ENCODE measurements at places on chromosomes 1 and 21.
A peak's percentile ranks its signal among the peaks of the same experiment; 100 is the strongest.

DNA sequence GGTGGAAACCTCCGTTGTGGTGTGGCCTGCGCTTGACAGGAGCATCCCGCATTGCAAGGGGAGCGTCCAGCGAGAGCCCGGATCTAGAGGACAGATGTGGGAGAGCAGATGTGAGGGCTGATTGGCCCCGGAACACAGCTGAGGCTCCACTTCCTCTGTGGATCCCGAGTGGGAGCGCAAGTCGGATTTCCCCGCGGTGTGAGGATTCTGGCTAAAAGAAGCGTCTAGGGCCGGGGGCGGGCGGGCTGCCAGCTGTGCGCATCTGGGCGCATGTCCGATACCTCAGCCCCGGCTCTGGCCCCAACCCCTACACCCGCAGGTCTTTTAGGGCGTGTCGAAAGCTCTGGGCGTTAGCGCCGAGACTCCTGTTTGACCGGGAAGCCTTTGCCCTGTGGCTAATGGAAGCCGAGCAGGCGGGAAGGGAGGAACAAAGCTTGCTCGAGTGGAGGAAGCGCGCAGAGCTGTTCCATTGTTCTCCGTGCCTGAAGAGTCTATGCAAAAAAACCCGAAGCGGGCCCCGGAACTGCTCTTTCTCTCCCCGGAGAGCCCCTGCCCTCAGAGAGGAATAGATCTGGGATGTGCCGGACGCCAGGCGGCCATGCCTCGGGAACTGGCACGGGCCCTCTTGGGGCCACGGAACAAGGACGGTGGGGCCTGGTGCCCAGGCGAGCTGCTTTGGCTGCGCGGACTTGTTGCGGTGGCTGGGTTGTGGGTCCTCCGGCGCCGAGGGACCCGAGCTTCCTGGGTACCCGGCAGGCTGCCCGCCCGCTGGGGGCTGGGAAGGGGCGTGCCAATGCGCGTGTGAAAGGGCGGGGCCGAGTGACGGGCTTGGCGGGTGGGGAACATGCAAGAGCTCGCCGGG is 111.1 kb downstream of the NAV1 start:
- DNase-seq, result peak; percentile 88
- peaks cover 3% of the 10 kb centered on the region for H3K36me3 ChIP-seq
- no peak overlapping the region for H3K27ac ChIP-seq
- peaks cover 5% of the 10 kb centered on the region for H3K27me3 ChIP-seq
- peaks cover 6% of the 10 kb centered on the region for H3K4me1 ChIP-seq
- H3K4me3 ChIP-seq, result peak overlapping the region; percentile 78

GRCh38 chr1:93993731-93994130 is 84.5 kb upstream of the GCLM start:
- no peaks in the 10 kb centered on the region for H3K27me3 ChIP-seq
- no peak overlapping the region for H3K4me3 ChIP-seq
- H3K27ac ChIP-seq, result no peak overlapping the region
- H3K4me1 ChIP-seq, result no peaks in the 10 kb centered on the region
- no peak for DNase-seq

DNA sequence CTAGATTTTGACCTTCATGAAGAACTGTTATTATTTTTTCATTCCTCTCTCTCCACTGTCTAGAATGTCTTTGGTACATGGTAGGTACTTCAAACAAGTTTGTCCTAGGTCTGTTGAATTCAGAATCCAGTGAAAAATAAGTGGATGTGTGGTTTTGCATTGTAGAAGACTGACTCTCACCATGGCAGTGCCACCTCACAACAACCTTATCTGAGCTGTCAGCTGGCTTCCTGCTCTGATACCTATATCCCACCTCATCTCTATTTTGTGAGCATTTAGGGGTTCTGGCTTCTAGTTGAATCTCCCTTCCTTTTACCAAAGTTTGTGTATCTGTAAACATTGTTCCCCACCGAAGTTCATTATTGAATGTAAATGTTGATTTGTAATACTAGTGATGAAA is 9.1 kb downstream of the SWT1 start:
- H3K4me3 ChIP-seq, result no peak overlapping the region
- no peaks in the 10 kb centered on the region for H3K4me1 ChIP-seq
- H3K27me3 ChIP-seq, result no peaks in the 10 kb centered on the region
- DNase-seq, result no peak
- no peaks in the 10 kb centered on the region for H3K36me3 ChIP-seq
- H3K27ac ChIP-seq, result no peak overlapping the region

DNA sequence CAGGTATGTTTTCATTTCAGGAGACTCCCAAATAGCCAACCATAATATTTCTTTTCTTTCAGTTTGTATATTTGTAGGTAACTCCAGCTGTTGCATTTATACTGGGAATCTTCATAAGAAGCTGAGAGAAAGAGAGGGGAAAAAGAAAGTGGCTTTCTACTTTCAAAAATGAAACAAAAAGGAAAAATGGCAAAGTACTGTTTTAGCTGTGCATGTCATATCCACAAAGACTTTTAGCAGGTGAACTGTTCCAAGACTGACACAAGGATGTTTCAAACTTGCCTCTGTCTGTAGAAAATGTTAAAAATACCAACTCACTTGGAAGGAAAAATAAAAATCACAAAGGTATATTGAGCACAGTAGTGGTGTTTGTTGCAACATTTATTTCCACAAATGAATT is 41.9 kb upstream of the CACYBP start:
- H3K27ac ChIP-seq, result no peak overlapping the region
- no peak overlapping the region for H3K4me3 ChIP-seq
- DNase-seq, result no peak
- no peaks in the 10 kb centered on the region for H3K27me3 ChIP-seq

DNA sequence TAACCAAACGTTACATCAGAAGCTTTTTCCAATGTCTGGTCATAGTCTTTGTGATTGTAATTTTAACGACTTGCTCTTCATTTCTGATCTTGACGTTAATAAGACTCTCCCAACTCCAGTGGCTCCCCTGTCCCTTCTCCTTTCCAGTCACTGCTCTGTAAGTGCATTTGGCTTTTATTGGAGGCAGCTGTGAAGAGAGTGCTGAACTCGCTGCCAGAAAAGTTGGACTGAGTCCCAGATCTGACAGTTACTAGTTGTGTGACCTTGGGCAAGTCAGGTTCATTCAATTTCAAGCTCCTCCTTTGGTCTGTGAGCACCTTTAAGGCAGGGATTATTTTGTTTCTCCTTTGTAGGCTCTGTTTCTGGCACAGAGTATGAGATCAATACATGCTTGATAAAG is 109.6 kb upstream of the TSPAN2 start:
- no peaks in the 10 kb centered on the region for H3K27me3 ChIP-seq
- DNase-seq, result no peak
- no peak overlapping the region for H3K4me3 ChIP-seq

- H3K27ac ChIP-seq, result no peak overlapping the region
- DNase-seq, result no peak
- no peaks in the 10 kb centered on the region for H3K27me3 ChIP-seq
- no peaks in the 10 kb centered on the region for H3K4me1 ChIP-seq
- H3K36me3 ChIP-seq, result no peaks in the 10 kb centered on the region
Observed at GRCh38 chr1:182248721-182249120, 142.9 kb downstream of the GLUL start.

DNA sequence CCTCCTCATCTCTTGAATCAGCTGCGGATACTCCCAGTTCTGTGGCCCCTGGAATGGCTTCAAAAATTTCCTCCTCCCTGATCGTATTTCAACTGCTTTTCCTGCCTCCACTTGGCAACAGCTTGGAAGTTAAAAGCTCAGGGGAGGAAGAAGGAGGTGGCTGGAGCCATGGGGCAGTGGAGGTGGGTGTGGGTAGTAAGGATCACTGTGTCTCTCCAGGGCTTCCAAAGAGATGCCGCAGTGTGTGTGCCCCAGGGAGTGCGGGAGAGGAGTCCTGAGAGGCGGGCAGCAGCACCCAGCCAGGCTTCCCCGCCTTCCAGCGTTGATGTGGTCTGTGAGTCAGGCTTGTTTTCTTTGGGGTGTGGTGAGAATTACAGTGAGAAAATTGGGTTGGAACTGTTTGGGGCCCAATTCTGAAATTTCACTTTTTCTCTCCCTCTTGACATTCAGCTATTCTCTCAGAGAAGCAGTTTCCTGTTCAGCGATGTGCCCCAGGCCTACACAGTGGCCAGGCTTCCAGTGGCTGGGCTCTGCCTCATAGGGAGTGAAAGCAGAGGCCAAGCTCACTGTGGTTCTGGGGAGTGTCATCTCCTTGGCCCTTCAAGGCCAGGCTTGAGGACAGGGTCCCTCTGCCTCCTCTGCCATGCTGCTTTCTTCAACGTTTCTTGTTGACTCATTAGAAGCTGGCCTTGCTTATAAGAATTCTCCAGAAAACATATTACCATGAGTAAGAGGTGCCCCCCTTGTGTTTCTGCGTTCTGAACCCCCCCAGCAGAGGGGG is 69.0 kb downstream of the PGM1 start:
- peaks cover 12% of the 10 kb centered on the region for H3K4me1 ChIP-seq
- H3K27me3 ChIP-seq, result no peaks in the 10 kb centered on the region
- no peak overlapping the region for H3K4me3 ChIP-seq
- no peak overlapping the region for H3K27ac ChIP-seq
- DNase-seq, result no peak

DNA sequence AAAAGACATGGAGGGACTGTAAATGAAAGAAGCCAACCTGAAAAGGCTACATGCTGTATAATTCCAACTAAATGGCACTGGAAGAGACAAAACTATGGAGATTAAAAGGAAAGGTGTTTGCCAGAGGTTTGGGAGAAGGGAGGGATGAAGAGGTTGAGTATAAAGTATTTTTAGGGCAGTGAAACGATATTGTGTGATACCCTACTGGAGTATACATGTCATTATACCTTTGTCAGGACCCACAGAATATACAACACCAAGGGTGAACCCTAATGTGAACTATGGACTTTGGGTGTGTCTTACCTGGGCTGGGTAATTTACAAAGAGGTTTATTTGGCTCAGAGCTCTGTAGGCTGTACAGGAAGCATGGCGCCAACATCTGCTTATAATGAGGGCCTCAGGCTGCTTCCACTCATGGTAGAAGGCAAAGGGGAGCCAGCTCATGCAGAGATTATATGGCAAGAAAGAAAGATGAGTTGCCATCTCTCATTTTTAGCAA is 73.4 kb downstream of the CD2 start:
- no peaks in the 10 kb centered on the region for H3K27me3 ChIP-seq
- no peaks in the 10 kb centered on the region for H3K36me3 ChIP-seq
- no peak overlapping the region for H3K27ac ChIP-seq

- no peaks in the 10 kb centered on the region for H3K4me1 ChIP-seq
- DNase-seq, result no peak
- no peak overlapping the region for H3K4me3 ChIP-seq
- H3K27ac ChIP-seq, result no peak overlapping the region
Observed at GRCh38 chr1:214702556-214702955, 99.6 kb downstream of the CENPF start.

DNA sequence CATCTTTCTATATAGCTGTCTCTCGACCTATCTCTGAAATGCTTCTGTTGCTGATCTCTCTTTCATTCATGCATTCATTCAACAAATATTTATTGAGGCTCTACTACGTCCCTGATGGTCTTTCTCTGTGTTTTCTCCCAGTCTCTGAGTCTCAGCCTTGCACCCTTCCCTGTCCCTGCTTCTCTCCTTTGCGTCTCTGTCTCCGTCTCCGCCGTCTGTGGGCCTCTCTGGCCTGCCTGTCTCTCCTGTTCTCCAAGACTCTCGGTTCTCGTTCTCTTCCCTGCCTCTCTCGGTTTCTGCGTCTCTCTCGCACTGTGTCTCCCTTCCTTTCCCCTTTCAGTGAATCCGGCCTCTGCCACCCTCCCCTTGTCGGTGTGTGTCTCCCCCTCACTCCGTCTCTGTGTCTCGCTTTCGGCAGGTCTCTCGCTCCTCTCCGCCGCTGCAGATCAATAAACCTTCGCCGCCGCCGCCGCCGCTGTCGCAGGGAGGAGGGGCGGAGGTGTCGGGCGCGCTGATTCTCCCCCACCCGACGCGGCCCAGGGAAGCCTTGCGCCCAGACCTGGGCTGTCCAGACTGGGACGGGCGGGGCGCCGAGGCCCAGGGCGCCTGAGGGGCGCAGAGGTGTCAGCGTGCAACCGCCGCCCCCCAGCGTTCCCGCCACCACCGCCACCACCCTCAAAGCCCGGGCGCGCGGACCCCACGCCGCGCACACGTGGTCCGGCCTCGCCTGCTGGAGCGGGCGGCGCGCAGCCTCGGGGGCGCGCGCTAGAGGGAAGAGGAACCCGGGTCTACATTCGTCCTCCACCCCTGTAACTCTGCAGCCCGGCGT is 3.0 kb downstream of the EFNA3 start:
- H3K27ac ChIP-seq, result no peak overlapping the region
- H3K4me3 ChIP-seq, result peak overlapping the region; percentile 76
- no peak for DNase-seq
- H3K4me1 ChIP-seq, result no peaks in the 10 kb centered on the region

DNA sequence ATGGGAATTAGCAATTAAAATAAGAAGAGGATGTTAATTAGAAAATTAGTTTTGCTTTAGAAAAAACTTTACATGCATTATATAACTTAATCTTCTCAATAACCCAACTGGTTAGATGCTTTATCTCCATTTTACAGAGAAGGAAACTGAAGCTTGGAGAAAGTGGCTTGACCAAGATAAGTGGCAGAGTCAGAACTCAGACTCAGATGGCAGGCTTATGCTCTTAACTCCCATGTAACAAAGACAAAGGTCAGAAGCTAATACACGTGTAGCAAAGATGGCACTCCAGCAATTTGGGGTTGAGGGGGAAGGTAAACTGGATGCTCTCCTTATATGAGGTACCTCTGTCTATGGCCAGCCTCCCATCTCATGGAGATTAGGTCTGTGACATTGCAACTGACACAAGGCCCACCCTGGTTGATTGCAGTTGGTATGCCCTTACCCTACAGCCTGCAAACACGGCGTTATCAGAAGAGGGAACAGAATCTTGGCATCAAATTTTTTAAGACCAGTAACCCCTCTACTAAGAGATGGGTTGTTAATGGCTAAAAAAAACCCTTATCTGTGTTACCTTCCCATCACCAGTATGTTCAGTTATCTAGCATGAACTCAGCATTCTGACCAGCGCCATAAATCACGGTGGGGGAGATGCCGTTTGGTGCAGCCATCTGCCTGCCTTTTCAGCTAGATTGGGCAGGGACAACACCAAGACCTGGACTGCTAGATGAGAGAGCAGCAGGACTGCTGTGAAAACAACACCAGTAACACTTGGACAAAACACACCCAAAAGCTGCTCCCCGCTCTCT is 97.0 kb downstream of the UBR4 start:
- H3K27ac ChIP-seq, result no peak overlapping the region
- no peak overlapping the region for H3K4me3 ChIP-seq
- H3K27me3 ChIP-seq, result no peaks in the 10 kb centered on the region
- DNase-seq, result no peak
- H3K4me1 ChIP-seq, result no peaks in the 10 kb centered on the region
- H3K36me3 ChIP-seq, result peaks cover 98% of the 10 kb centered on the region

GRCh38 chr1:167893798-167894197 is 20.1 kb downstream of the ADCY10 start:
- DNase-seq, result no peak
- H3K27ac ChIP-seq, result no peak overlapping the region

- H3K27ac ChIP-seq, result no peak overlapping the region
- no peak overlapping the region for H3K4me3 ChIP-seq
- no peaks in the 10 kb centered on the region for H3K27me3 ChIP-seq
- no peaks in the 10 kb centered on the region for H3K36me3 ChIP-seq
- H3K4me1 ChIP-seq, result peaks cover 8% of the 10 kb centered on the region
Observed at GRCh38 chr1:182331387-182331786, 60.2 kb downstream of the GLUL start.
